ENCODE measurements at places on chromosomes 7 and 10.

GRCh38 chr7:42545049-42545724 lies 308.2 kb upstream of the GLI3 start:
- no peak for DNase-seq

DNA sequence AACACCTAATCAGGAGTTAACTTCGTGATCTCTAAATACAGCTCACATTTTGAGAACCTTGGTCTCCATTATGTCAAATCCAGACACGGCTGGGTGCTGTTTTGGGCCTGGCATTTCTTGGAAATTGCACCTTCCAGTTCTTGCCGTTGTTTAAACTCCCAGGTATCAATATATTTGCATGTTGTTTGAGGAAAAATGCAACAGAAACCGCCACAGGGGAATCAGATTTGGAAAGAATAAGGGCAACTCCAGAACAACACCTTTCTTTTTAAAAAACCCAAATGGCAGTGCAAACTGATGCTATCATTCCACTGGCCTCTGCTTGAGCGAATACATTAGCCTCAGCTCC lies 162.0 kb downstream of the FGFR2 start:
- no peak for DNase-seq

DNA sequence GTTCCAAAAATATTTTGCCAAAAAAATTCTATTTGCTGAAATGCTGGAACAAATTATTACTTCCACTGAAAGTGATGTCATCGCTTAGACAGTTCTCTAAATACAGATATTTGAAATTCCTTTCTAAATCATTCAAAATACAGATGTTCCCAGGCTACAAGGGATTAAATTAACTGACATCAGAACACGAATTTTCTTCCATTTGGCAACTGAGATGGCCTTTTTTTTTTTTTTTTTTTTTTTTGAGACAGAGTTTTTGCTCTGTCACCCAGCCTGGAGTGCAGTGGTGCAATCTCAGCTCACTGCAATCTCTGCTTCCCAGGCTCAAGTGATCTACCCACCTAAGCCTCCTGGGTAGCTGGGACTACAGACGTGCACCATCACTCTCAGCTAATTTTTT lies 57.0 kb downstream of the P4HA1 start:
- no peak for DNase-seq

DNA sequence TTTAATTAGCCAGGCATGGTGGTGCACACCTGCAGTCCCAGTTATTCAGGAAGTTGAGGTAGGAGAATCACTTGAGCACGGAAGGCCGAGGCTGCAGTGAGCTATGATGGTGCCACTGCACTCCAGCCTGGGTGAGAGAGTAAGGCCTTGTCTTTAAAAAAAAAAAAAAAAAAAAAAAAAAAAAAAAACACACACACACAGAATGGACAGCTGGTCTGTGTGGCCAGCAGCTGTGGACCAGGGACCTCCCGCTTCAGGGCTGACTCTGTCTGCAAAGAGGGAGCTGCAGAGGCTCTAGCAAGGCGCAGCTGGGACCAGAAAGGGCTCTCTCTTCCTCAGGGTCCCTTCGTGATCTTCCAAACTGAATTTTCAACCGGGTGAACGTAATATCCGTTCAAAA lies 53.6 kb upstream of the DNAAF5 start:
- no peak for DNase-seq

DNA sequence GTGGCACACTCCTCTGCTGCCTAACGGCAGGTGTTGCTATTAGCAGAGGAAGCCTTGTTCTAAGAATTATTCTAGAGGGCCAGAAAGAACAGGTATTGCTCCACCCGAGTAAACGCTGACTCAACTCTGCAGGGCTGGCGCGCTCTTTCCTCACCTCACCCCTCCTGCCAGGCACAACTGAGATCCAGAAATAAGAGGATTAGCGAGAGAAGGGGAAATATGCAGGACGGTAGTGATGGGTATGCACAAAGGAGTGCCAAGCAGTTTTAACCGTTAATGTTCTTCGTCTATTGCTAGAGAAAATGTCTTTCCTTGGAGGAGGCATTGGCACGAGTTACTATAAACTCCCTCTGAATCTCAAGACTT lies 369 bp upstream of the SCIN start:
- no peak for DNase-seq

GRCh38 chr7:83850941-83851340 lies 202.0 kb upstream of the SEMA3E start:
- no peak for DNase-seq

- DNase-seq, result no peak
Observed at GRCh38 chr10:85593226-85593772, 773.3 kb downstream of the GRID1 start.

- peak; percentile 17 for DNase-seq
Observed at GRCh38 chr10:13684252-13684791, 97.6 kb downstream of the PRPF18 start.

- DNase-seq, result no peak
Observed at GRCh38 chr10:133069033-133069525, 18.6 kb upstream of the ADGRA1 start.

DNA sequence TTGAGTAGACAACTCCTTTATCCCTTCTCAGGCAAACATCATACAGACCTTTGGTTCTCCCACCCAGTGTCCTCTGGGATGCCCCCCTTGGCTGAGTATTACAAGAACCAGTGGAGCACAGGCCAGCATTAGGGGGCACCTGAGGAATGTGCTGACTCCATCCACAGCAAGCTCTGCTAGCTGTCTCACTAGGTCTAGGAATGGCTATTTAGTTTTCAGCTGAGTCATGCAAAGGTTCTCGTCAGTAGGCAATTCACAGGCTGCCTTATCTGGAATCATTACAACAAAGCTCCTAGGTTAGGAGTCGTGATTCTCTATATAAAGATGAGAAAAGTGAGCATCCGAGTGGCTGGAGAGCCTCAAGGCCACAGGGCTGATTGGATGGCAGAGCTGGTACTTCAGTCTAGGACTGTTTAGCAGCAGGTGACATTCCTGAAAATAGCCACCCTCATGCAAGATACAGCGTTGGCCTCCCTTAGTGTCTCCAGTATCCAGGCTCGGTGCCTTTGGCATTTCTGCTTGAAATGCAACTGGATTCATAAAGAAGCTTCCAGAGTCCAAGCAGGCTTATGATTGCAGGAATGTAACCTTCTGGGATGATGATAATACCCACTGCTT lies 75.8 kb downstream of the CDCA7L start:
- DNase-seq, result no peak

GRCh38 chr7:113752689-113753088 lies 166.1 kb downstream of the PPP1R3A start:
- no peak for DNase-seq

DNA sequence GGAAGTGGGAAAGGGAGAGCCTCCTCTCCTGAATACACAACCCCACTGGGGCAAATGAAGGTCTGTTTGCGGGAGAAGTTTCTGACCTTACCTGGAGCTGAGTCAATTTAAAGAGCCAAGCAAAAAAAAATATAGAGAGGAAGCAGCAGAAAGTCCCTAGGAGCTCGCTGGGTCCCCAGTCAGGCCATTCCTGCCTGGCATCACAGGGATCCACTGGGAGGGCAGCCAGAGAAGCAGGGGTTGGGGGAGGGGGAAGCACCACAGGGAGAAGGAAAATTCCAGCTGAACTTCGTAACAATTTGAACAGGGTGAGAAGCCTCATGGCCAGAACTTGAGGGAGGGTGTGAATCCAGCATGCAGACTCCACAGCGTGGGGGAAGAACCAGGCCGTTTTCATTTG lies 298.7 kb downstream of the LRRTM3 start:
- DNase-seq, result no peak

- DNase-seq, result peak; percentile 85
Observed at GRCh38 chr7:45573661-45574415, at the start of gene ADCY1. Gene ADCY1, plus strand, starts transcription at chr7:45574368. Its CDS starts 176 bp downstream, at chr7:45574544.

Data from cerebellum (tissue), 4 donors.